OCI-LY7 (cell line): ENCODE measurements at places on chromosomes 1 and 21. TPM values are rescaled to one million over a fixed set of nuclear protein-coding genes. Genes with fewer than 3 reads are reported as not detected.

TSPEAR gene
- total RNA-seq, result not detected in 2 replicates

S1PR1 gene
- total RNA-seq, result 0.13 TPM in 1 of 2 replicates, not detected in the other

ITLN1 gene
- not detected in 2 replicates for total RNA-seq

COL24A1 gene
- total RNA-seq, result 0.07 and 0.23 TPM in 2 replicates

HSD3B2 gene
- not detected in 2 replicates for total RNA-seq

MYOC gene
- total RNA-seq, result not detected in 2 replicates

AGBL4 gene
- not detected in 2 replicates for total RNA-seq

CHIA gene
- total RNA-seq, result not detected in 2 replicates

MOB3C gene
- 3.8 and 3.9 TPM in 2 replicates for total RNA-seq
